ENCODE measurements at places on chromosomes 2 and 18.

GRCh38 chr2:127887082-127887775 lies 1.5 kb upstream of the AMMECR1L start:
- peak; percentile 41 for DNase-seq

- DNase-seq: peak; percentile 27
These were observed 717 bp downstream of the IHH start for GRCh38 chr2:219059725-219060682.

DNA sequence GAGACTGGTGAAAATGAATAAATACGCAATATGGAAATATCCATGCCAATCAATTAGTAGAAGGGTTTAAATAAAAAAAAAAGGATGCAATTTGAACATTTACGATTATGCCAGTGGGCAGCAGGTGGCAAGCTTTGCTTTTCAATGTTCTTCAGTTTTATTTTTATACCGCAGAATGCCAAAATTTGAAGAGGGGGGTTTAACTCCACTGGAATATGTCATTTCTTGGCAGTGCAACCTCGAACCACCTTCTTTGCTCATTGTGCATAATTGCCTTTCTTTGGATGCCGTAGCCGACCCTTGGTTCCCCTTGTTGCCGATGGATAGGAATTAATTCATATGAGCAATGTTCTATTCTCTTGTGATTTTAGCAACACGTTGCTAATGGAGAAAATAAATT lies 88.0 kb downstream of the LTBP1 start:
- DNase-seq: no peak

GRCh38 chr2:8543383-8544170 lies 138.3 kb upstream of the ID2 start:
- DNase-seq: no peak

- peak; percentile 12 for DNase-seq
These were observed 56.8 kb upstream of the HS6ST1 start for GRCh38 chr2:128375454-128375853.

GRCh38 chr18:35642802-35643201 lies 61.3 kb downstream of the GALNT1 start:
- DNase-seq: no peak

DNA sequence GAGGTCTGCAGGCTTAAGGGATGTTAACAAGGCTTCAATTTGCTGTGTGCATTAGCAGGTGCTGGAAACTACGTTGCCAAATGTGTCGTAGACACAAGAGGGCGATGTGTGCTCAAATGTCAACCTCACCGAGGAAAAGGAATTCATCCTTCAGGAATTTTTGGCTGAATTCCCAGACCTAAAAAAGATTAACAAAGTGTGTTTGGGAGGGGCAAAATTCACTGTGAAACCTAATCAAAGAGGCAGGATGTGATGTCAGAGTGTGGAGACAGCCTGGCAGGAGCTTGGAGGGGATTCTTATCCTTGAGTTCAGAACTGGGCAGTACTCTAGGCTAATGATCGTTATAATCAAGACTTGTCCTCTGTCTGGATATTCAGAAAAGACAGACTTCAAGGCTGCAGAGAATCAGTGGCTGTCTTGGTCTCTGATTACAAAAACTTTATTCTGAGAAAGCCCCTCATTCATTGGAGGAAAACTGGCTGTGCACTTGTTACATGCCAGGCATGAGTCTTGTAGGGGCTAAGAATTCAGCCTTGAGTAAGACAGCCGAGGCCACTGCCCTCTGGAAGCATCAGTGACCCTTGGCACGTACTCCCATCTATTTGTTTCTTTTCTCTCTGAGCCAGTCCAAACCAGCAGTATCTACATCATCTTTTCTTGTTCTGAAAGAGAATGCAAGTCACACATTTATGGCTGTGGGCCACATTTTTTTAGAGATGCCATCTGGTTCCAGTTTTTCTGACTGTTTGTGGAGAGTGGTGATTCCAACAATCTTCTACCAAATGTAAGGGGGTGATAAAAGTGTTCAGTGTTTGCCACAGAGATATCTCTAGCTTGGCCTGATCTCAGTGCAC lies 18.7 kb upstream of the SCYGR1 start:
- DNase-seq: peak; percentile 90

DNA sequence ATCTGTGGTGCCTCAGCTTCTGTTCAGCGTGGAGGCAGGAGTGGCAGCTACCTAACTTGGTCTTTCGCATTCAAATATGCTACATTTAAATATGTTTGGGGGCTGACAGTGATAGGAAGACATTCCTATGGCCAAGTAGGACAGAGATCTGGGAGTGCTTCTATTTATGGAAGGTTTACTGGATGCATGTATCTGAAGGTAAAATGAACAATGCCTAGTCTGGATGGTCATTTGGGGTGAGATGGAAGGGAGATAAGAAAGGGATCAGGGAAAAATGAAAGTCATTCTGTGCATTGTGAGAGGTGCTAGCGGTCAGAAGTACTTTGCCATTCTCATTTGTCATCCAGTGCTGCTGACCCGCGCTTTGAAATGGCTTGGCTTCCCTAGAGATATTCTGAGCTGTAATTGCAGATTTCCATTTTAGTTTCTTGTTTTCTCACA lies 300.9 kb upstream of the FBXO11 start:
- DNase-seq: no peak

GRCh38 chr2:17646081-17646554 lies 105.6 kb downstream of the VSNL1 start:
- peak; percentile 78 for DNase-seq

GRCh38 chr2:184729581-184729980 lies 131.3 kb downstream of the ZNF804A start:
- no peak for DNase-seq

DNA sequence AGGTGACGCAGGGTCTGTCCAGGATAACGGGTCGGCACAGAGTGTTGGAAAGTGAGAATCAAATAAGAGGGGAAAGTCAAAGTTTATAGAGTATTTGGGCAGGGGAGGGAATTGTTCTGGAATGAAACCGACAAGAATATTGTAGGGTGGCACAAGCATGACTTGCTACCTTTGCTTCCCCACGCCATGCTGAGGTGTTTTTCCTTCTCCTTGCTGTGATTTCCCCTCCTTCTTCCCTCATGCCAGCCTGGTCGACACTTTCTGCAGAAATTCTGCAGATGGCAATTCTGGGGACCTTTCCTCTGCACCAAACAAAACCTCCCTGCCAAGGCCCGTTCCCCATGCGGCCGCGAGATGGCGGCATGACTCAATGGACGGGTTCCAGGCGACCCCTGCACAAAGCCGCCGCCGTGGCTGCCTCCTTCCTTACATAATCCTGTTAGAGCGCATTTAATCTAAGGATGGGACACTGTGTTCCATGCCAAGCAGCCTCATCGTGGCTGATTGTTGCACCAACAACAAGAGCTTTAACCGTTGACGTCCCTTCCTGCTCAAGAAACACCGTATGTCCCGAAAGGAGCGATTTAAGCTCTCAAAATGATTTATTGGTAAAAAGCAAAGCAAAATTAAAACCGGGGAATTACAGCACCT lies at the start of gene MRO:
MRO (minus strand) TSS at position 289 of the 651 bp plus-strand sequence. CDS start 10,616 bp downstream, outside the sequence.
- DNase-seq: peak; percentile 86

DNA sequence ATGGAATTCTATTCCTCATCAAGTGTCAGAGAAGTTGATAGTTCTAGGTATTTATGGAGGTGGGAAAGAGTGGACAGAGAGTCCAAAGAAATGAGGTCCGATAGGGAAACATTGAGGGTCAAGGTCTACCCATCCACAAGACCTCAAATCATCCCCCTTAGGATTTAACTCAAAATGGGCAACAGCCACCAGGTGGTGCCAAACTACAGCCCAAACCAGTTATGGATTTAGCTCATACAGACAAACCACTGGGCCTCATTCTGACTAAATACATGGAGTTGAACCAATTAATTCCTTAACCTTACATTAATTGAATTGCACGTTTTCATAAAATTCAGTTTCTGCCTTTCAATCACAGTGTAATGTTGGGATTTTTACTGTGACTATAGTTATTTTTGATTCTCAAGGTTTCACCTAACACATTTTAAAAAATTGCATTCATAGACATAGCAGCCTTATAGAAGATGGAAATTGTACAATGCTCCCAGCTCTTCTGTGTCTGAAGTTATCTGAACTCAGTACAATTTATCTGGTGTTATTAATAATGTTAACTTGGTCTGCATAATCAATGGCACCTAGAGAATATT lies 98.2 kb upstream of the HNMT start:
- DNase-seq: peak; percentile 27

GRCh38 chr18:23618862-23619387 lies 32.6 kb upstream of the NPC1 start:
- DNase-seq: no peak

DNA sequence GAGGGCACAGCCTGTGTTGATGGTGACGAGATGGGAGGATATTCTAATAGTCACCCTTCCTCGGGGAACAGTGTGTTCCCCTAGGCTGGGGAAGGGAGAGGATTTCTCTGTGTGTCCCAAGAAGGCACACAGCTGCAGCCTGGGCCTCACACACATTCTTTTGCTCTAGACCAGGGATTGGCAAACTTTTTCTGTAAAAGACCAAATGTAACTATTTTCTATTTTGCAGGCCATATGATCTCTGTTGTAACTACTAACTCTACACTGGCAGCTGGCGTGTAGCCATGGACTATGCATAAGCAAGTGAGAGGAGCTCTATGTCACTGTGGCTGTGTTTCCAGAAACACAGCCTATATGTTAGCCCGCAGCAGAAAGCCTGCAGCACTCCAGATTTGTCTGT lies 65.8 kb downstream of the ARHGAP28 start:
- DNase-seq: no peak
